ENCODE measurements at places on chromosomes 16 and 17.

- DNase-seq, result no peak
Measured at GRCh38 chr16:89392881-89393737, 97.3 kb downstream of the ANKRD11 start.

DNA sequence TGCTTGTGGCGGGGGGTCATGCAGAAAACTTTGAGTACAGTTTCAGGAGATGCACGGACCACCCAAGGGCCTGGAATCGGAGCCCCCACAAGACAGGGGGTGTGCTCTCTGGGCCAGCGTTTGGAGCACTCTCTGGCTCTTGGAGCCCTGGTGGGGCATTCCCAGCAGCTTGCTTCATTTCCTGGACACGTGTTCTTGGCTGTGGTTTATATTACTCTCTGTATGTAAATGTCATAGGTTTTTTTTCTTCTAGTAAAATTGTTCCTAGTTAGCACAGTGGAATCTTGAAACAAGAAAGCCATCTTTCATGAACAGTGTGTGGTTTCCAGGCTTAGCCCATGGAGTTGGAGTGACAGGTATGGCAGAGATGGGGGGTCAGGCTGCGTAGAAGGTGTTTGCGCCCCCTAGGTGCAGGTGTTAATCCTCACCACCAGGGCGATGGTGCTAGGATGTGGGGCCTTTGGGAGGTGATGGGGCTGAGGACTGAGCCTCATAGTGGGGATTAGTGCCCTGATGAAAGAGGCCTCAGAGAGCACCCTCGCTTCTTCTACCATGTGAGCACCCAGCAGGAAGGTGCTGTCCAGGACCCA, 79.8 kb downstream of the JPH3 start:
- peak; percentile 13 for DNase-seq

DNA sequence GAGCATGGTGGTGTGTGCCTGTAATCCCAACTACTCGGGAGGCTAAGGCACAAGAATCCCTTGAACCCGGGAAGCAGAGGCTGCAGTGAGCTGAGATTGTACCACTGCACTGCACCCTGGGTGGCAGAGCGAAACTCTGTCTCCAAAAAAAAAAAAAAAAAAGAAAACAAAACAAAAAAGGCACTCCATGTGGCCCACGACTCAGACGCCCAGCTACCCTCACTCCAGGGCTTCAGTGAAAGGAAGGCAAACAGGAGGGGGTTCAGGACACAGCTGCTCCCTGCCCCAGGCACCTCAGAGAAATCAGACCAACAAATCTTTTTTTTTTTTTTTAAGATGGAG, 91.7 kb downstream of the LITAF start:
- DNase-seq, result no peak

- DNase-seq, result no peak
Measured at GRCh38 chr17:78257810-78258322, 26.4 kb downstream of the TMEM235 start.
